Activated CD4-positive, alpha-beta T cell treated with anti-CD3 and anti-CD28 coated beads for 1 hour (primary cell): ENCODE measurements at places on chromosomes 2 and 18.

DNA sequence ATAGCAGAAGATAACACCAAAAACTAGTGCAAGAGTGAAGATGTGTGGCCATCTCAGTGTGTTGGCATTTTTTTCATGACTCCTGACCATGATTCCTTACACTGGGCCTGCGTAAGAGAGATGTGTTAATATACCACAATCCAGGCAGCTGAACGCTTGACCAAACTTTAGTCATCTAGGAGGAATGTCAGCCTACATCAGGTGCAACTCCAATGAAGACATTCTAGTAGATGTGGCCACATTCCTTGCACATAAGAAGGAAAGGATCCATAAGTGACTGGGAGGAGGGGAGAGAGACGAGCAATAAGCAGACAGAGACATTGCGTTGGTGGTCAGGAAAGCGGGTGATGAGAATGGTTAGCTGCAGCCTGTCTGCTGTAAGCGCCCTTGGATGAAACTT lies 42.6 kb downstream of the CYRIA start:
- no peak for DNase-seq

DNA sequence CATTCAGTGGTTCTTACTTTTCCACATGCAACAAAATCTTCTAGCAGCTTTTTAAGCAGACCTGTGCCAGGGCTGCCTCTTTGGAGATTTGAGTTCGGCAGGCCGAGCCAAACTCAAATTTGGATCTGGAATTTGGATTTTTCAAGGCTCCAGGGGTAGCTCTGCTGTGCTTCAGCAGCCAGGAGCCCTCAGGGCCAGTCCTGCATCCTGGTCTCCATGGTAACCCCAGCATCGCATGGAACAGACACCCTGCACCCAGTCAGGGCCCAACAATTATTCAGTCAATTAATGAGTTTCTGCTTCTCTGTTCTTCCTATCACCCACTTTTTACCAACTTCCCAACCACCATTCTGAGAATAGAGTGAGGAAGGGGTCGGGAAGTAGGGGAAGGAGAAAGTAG lies 30.0 kb downstream of the EN1 start:
- no peak for DNase-seq

- no peak for DNase-seq
These were observed 11.3 kb upstream of the SUMO1 start for GRCh38 chr2:202249521-202250253.

GRCh38 chr2:74528600-74529356 lies 728 bp downstream of the AUP1 start:
- no peak for DNase-seq

GRCh38 chr18:59861009-59861408 lies 38.8 kb upstream of the PMAIP1 start:
- DNase-seq = no peak

- no peak for DNase-seq
These were observed 26.0 kb upstream of the GALNT5 start for GRCh38 chr2:157231476-157231875.
